ENCODE measurements at places on chromosomes 2 and 18.

GRCh38 chr2:128371648-128372345 is 53.1 kb upstream of the HS6ST1 start:
- no peak for DNase-seq

DNA sequence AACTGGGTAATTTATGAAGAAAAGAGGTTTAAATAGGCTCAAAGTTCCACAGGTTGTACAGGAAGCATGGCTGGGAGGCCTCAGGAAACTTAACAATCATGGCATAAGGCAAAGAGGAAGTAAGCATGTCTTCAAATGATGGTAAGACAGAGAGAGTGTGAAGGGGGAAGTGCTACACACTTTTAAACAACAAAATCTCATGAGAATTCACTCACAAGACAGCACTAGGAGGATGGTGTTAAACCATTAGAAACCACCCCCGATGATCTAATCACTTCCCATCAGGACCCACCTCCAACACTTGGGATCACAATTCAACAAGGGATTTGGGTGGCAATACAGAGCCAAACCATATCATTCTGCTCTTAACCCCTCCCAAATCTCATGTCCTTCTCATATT is 34.9 kb downstream of the CFAP210 start:
- DNase-seq, result no peak

GRCh38 chr18:59249199-59249774 is 24.0 kb downstream of the RAX start:
- DNase-seq, result peak; percentile 44

DNA sequence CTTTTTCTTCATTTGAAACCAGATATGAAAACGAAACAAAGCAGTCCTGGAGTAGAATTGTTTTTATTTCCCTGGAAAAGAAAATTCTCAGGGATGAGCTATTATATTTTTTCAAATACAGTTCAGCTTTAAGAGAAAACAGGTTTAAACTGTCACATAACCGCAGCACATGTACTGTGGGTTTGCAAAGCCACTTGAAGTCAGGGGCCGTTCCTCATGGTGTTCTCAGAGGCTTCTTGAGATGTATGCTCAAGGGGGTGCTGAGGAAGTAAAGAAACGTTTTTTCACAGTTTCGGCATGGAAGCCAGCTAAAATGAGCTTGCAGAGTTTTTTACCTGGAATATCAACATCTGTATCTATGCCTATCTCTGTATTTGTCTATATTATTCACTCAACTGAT is 225.3 kb downstream of the MC4R start:
- no peak for DNase-seq

GRCh38 chr2:24210106-24210455 is 35.2 kb downstream of the FAM228A start:
- DNase-seq, result no peak

GRCh38 chr18:78652001-78652545 is 327.5 kb upstream of the SALL3 start:
- no peak for DNase-seq

- DNase-seq, result peak; percentile 2
Measured at GRCh38 chr2:150403457-150403856, 84.0 kb downstream of the RND3 start.

DNA sequence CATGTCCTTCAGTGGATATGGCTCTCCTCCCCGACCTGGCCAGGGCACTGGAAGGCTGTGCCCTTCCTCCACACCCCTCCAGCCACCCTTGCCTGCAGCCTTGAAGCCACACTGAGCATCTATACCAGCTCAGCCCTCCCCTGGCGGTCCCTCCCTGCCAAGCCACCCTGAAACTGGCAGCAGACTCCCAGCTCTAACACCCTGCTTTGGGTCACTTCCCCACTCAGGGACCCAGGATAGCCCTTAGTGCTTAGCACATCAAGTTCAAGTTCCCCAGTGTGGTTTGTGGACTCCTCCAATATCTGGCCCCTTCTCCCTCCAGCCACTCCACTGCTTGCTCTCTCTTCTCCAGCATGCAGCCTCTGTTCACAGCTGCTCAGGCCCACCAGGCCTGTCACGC is 89.4 kb downstream of the TNS1 start:
- DNase-seq, result no peak

DNA sequence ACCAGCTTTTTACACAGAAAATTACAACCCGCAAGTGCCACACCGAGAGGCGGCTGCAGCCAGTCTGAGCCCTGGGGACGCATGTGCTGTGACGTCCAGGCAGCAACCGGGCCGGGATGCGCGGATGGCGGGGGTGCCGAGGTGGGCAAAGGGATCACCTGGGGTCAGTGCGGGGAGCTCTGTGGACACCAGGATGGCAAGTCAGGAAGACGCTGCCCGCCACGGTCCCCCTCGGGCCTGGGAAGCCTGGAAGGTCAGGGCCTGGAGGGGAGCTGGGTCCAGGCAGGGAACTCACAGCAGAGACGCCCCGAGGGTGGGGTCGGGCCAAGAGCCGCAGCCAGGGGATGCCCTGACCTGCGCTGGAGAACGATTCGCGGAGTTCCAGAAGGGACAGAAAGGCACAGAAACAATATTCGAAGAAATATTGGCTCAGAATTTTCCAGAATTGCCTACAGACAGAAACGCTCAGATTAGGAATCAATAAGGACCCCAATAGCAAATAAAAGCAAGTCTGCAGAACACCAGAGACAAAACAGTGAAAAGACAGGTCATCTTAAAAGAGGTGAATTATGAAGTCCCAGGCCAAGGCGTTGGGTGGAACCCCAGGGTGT is 11.7 kb upstream of the KIF1A start:
- no peak for DNase-seq

DNA sequence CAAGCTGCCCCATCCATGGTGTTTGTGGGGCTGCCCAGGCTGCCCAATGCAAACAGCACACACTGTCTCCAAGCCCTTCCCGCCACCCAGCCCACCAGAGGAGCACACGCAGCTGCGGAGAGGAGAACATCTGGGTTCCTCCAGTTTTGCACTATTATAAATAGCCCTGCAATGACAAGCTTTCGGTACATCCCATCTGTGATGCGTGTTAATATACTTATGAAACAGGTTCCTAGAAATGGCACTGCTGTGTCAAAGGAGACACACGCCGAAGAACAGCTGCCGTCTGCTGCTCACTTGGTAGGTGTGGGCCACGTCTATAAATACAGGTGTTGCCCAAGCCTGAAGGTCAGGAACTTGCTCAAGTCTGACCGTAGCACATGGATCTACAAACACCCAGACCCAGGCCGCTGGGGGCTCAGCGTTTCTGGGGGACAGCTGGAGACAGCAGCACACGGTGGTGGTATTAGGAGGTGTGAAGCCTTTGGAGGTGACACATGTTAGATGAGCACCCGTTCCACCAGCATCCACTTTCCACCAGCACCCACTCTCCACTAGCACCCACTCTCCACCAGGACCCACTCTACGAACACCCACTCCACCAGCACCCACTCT is 34.3 kb downstream of the PXDN start:
- DNase-seq, result no peak

DNA sequence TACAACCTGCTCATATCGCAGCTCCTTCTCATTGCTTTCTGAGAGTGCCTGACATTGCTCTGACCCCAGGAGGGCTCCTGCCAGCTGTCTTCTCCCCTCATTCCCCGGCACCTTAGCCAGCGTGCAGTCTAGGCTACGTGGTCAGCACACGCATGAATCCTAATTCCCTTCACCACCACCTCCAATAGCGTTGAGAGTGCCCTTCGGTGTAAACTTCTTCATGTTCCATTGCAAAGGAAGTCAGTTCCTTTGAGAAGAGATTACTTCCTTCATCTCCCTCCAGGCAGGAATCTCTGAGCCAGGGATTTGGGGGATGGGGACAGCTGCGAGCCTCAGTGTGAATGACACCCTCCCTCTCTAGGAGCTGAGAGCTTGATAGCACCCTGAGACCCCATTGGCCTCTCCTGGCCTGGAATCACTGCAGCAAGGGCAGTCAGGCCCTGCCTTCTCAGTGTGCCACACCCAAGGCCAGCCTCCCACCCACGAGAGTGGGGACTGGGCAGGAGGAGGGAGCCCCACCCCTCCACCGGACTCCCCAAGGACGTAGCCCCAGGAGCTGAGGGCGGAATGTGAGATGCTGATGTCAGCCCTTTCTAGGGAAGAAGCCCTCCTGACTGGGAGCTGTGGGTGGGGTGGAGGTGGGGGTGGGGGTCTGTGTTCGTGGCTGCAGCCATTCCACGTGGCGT is 53.4 kb downstream of the SLC66A2 start:
- DNase-seq, result no peak

GRCh38 chr2:61214171-61214570 is 52.2 kb downstream of the C2orf74 start:
- DNase-seq, result no peak

DNA sequence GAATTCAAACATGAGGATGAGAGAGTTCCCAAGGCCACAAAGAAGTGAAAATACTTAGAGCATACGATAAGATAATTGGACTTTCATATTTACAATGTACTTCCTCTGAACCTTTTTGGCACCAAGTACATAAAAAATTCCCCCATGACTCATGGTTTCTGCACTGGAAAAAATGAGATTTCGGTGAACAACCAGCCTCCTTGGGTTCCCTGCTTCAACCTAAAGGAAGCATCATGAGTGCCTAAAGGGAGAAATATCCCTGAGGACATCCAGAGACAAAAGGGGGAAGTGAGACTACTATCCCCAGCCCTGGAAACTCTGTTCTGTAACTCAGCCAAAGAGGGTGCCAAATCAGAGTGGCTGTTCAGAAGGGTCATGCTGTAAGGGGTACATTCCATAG is 562.7 kb upstream of the SLC39A10 start:
- DNase-seq, result no peak

- no peak for DNase-seq
Measured at GRCh38 chr2:64243081-64244036, 99.1 kb upstream of the PELI1 start.

DNA sequence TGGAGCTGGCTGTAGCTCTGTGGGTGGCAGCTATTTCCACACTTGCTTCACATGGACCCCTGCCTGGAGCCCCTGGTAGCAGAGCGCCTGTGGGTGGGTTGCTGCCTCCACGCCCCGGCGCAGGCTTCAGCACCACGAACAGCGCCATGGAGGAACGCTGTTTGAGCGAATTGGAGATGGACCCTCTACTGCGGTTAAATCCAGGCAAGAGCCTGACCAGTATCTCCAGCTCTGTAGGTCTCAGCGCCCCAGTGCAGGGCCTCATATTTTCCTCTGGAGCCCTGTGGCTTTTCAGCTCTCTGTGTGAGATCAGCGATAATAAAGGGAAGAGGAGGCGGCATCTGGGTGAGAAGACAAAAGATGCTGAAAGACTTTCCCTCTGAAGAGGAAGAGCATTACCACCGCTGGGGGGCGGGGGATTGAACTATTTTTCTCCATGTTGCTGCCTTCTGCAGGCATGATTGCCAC is 12.0 kb downstream of the ONECUT2 start:
- DNase-seq, result no peak

GRCh38 chr2:40962026-40962425 is 510.1 kb upstream of the SLC8A1 start:
- DNase-seq, result no peak

- no peak for DNase-seq
Measured at GRCh38 chr2:236576087-236576486, 6.5 kb downstream of the ACKR3 start.

- no peak for DNase-seq
Measured at GRCh38 chr2:199261239-199261638, 196.5 kb downstream of the SATB2 start.

DNA sequence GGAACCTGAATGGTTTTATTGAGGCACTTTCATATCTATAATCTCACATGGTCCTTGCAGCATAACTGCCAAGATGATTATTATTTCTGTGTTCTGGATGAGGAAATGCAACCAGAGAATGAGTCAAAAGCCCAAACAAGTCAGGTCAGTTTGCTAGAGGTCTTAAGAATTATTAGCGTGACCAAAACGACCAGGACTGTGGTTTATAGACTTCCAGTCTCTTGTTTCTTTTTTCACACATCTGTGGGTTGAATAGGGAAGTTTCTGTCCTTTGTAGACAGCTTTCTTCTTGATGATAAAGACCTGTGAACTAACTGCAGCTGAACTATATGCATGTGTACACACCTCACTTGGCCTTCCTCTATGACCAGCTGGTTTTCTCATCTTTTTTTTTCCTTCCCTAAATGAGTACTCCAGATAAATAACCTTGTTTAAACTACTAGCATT is 13.9 kb downstream of the ADAM23 start:
- no peak for DNase-seq

GRCh38 chr2:73075477-73076373 is 4.2 kb upstream of the SFXN5 start:
- no peak for DNase-seq

- DNase-seq, result peak; percentile 74
Measured at GRCh38 chr2:237421542-237422116, 7.7 kb upstream of the COL6A3 start.

DNA sequence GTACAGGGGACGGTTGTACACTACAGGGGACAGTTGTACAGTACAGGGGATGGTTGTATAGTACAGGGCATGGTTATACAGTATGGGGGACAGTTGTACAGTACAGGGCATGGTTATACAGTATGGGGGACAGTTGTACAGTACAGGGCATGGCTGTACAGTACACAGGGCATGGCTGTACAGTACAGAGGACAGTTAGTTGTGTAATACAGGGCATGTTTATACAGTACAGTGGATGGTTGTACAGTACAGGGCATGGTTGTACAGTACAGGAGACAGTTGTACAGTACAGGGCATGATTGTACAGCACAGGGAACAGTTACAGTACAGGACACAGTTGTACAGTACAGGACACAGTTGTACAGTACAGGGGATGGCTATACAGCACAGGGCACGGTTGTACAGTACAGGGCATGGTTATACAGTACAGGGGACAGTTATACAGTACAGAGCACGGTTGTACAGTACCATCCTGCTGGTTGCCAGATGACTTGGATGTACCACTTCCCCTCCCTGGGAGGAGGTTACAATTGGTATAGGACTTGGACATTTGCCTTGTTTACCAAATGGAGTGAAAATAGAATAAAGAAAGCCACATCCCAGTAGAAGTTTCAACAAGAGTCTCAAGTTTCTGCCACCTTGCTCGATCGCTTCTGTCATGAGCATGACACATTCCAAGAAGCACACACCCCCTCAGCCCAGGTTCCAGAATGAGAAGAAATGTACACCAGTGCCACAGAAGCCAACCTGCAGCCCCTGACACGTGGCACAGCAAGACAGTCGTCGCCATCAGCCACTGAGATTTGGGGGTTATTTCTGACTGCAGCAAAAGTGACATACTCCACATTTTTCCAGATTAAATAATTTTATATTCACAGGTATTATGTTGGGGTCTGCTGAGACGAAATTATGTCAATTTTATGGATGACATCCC is 16.0 kb downstream of the CYRIA start:
- no peak for DNase-seq

- no peak for DNase-seq
Measured at GRCh38 chr2:229098801-229099200, 172.3 kb downstream of the PID1 start.

- DNase-seq, result no peak
Measured at GRCh38 chr2:37068686-37069085, 15.5 kb downstream of the HEATR5B start.

Data from activated CD4-positive, alpha-beta T cell treated with anti-CD3 and anti-CD28 coated beads, Interleukin-2, Interleukin-4, amounts not matched to agents 100 ng/mL and 50 ng/mL, durations not matched to agents 16 hours and 8 hours (primary cell).